ENCODE measurements at places on chromosomes 4 and X. TPM values are rescaled to one million over a fixed set of nuclear protein-coding genes. Genes with fewer than 3 reads are reported as not detected.

ODAPH gene
- total RNA-seq: not detected

- peaks cover 2% of the 10 kb centered on the region for H3K4me1 ChIP-seq
- no peak for DNase-seq
- no peak overlapping the region for H3K4me3 ChIP-seq
- H3K27ac ChIP-seq: peak overlapping the region; percentile 25
- H3K36me3 ChIP-seq: peaks cover 45% of the 10 kb centered on the region
Observed at GRCh38 chrX:129478516-129478915, 44.8 kb downstream of the SMARCA1 start.

DNA sequence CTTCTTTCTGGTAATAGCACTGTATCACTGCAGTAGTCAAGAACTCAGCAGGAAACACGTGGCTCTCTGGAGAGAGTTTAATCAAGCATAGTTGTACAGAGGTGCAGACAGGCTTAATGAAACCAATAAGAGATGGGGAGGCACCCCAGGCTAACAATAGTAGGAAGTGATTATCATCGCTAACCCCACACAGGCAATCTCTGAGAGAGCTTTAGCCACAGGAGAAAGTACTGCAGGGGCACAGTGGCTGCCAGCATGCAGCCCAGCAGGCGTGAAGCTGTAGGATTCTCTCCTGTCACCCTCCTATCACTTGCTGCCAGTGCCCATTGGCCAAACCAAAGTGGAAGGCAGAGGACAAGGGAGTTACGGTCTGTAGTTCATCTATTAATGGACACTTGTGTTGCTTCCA, 450.0 kb upstream of the RASGEF1B start:
- H3K4me1 ChIP-seq: no peaks in the 10 kb centered on the region
- peaks cover 5% of the 10 kb centered on the region for H3K27me3 ChIP-seq
- DNase-seq: no peak
- H3K36me3 ChIP-seq: no peaks in the 10 kb centered on the region

DNA sequence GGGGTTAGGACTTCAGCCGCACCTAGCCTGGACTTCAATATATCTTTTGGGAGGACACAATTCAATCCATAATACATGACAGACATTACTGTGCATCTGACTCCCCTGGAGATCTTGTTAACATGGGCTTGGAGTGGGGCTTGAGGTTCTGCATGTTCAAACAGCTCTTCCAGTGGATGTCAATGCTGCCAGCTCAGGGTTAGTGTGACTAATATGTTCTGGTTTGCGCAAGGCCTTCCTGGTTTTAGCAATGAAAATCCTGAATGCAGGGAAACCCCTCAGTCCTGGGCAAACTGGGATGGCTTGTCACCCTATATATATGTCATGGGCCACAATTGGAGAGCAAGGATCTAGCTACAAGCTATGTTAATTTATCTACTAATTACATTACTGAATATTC, 2.7 kb upstream of the TSPAN7 start:
- H3K4me1 ChIP-seq: no peaks in the 10 kb centered on the region
- no peak overlapping the region for H3K4me3 ChIP-seq
- H3K36me3 ChIP-seq: no peaks in the 10 kb centered on the region
- H3K27ac ChIP-seq: no peak overlapping the region

DNA sequence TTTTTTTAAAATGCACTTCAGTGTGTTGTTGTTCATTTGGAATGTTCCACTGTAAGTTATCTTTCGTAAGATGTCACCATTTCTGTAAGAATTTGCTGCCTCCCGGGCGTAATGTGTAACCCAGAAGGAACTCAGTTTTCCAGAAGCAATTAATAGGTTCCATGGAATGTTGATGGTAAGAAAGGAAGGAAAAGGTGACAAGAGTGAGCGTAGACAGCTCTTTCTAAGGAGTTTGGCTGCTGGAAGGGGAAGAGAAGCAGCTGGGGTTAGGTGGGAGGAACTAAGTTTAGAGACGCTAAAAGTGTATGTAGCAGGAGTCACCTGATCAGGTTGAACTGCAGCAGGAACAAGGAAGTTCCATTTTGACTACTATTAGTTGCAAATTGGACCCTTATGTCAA, 35.9 kb downstream of the PNMA5 start:
- no peak for DNase-seq
- peak overlapping the region; percentile 24 for H3K27ac ChIP-seq
- H3K36me3 ChIP-seq: no peaks in the 10 kb centered on the region
- H3K4me3 ChIP-seq: peak overlapping the region; percentile 71
- H3K27me3 ChIP-seq: no peaks in the 10 kb centered on the region
- H3K4me1 ChIP-seq: peaks cover 11% of the 10 kb centered on the region

GRCh38 chr4:109728385-109728784, 1.5 kb downstream of the PLA2G12A start:
- H3K27me3 ChIP-seq: no peaks in the 10 kb centered on the region
- H3K27ac ChIP-seq: peak overlapping the region; percentile 6
- H3K36me3 ChIP-seq: peaks cover 2% of the 10 kb centered on the region

DNA sequence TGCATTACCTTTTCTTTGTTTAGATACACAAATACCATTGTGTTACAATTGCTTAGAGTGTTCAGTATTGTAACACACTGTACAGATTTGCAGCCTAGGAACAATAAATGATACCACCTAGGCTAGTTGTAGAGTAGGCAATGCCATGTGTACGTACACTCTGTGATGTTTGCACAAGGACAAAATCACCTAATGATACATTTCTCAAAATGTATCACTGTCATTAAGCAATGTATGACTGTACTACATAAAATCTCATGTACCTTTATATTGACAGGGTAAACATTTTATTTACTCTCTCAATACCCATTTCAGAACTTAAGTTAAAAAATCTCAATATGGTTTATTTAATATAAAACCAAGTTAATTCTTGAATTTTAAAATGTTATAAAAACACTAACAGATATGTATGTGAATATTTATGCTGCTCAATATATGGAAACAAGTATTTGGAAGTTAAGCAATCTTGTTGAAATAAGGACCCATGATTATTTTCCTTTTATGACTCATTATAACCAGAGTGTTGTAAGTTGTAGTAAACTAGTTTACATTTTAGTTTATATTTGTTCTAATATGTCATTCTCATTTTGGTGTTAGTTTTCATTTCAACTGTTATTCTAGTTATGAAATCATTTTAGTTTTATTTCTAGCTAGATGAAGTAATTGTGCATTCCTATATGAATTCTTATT, 409.2 kb downstream of the TLL1 start:
- DNase-seq: no peak
- H3K36me3 ChIP-seq: no peaks in the 10 kb centered on the region
- peaks cover 16% of the 10 kb centered on the region for H3K27me3 ChIP-seq

DNA sequence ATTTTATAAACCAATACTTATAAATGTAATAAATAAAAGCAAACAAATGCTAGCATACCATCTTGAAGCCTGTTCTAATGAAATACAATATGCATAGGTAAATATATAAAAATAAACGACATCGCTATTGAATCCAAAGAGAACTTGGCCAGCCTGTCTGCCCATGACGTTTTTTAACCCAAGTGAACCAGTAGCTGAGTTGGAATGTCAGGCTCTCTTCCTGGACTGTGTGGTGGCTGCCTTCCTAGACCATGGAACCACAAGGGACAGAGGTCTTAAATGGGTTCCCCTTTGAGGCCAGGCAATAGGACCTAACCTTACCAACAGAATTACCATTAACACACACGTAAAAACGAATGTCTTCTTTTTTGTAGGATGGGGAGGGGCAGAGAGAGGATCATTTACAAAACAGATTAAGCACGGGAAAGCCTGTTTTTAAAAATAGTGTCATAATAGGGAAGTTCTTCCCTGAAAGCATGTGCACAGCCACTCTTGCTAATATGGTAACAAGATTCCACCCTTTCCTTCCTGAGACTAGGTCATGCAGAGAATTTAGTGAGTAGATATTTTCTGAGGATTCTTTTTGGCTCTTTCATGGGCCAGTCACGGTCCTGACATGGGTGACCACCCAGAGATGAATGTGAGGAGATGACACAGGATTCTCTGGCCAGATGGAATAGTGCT, 69.4 kb upstream of the ACSL1 start:
- H3K27ac ChIP-seq: no peak overlapping the region
- peaks cover 14% of the 10 kb centered on the region for H3K27me3 ChIP-seq
- DNase-seq: no peak
- H3K36me3 ChIP-seq: no peaks in the 10 kb centered on the region

- no peaks in the 10 kb centered on the region for H3K27me3 ChIP-seq
- no peaks in the 10 kb centered on the region for H3K4me1 ChIP-seq
- no peak overlapping the region for H3K27ac ChIP-seq
- no peak for DNase-seq
- peaks cover 29% of the 10 kb centered on the region for H3K36me3 ChIP-seq
Observed at GRCh38 chr4:145757188-145757587, 77.2 kb downstream of the C4orf51 start.

- H3K4me3 ChIP-seq: no peak overlapping the region
- H3K27ac ChIP-seq: no peak overlapping the region
- peaks cover 8% of the 10 kb centered on the region for H3K4me1 ChIP-seq
Observed at GRCh38 chr4:163748449-163748848, 254.0 kb downstream of the TMA16 start.

VEGFD gene
- not detected for total RNA-seq

DNA sequence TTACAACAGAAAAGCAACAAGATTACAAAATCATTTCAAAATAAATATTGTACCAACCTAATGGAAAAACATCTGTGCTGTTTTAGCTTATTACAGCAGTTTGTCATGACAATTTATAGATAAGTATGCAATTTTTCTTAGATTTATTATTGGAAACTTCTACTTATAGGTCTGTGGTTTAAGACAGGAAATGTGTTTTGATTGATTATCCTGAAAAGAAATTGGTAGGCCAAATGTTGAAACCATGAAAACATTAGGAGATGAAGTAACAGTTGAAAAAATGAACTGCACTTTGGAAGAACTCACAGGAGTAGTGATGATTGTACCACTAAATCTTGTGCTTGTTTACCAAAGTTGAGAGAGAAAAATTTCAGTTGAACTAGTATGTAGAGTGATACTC, 162.2 kb upstream of the GIMD1 start:
- peaks cover 1% of the 10 kb centered on the region for H3K4me1 ChIP-seq
- H3K27ac ChIP-seq: no peak overlapping the region
- peaks cover 2% of the 10 kb centered on the region for H3K27me3 ChIP-seq
- DNase-seq: no peak

PAGE1 gene
- total RNA-seq: not detected

Data from osteocyte (in vitro differentiated cells).